Amygdala (tissue), 56 donors: ENCODE measurements at places on chromosomes 11 and 22.

DNA sequence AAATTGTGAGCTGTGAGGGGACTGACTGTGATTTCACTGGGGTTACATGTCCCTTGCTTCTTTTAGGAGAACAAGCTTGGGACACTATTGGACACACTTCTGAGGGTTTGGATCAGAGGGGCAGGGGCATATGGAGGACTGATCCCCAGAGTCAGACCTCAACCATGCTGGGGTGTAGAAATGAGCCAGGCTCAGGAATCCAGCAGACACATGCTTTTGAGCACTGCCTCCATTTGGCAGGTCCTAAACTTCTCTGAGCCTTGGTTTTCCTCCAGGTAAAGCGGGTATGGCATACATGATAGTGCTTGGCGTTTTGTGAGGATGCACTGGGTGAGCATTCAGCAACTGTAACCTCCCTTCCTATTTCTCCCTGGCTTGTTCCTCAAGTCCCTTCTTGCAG, 74.7 kb downstream of the ADAMTS15 start:
- no peak for DNase-seq

- DNase-seq = no peak
These were observed 96.6 kb upstream of the LMO1 start for GRCh38 chr11:8360086-8360828.

GRCh38 chr11:15379483-15379882, 264.8 kb downstream of the INSC start:
- no peak for DNase-seq

GRCh38 chr22:23401111-23401909, 178.8 kb downstream of the IGLL1 start:
- no peak for DNase-seq

DNA sequence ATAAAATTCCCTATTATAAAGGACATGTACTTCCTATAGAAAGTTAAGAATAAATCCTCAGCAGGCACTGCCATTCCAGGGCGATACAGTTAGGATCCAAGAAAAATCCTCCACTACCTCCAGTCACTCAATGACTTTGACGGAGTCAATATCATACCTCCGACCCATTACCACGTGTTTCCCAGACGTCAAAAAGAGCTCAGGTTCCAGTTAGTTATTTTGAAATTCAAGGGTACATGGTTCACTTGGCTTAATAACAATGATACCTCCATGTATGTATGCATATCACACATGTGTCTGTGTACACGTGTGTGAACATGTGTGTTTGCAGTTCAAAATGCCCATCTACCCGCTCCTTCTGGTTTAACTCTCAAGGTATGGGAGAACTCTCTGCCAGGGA, 189.2 kb downstream of the SHANK2 start:
- no peak for DNase-seq

DNA sequence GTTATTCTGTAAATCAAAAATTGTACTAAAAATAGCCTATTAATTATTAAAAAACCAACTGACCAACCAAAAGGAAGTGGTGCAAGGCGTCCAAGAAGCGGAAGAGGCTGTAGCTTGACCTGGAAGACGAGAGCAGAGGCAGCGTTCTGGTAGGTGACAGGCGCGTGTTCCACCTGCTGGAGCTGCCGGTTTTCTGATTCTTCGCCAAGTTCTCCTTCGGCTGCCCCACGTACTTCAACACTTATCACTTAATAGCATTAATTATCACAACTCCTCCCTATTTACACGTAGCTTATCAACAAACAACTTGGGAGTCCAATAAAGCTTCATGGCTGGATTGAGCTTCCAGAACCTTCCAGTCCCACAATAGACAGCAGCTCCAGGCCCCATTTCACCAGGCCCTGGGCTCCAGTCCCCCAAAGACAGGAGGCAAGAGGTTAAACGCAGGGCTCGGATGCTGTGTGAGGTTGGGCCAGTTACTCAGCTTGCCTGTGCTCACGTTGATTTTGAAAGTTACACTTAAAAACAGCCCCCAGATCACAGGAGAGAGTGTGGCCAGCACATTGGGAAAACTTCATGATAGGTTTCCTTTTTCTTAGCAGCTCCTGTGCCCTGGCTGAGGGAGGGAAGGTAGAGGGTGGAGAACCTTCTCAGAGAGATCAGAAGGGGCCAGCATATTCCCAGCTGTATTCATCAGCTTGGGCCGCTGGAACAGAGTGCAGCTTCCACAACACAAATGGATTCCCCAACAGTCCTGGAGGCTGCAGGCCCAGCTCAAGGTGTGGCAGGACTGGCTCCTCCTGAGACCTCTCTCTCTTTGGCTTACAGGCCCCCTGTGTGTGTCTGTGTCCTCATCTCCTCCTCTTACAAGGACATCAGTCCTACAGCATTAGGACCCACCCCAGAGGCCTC, 54.2 kb upstream of the FGF3 start:
- no peak for DNase-seq

DNA sequence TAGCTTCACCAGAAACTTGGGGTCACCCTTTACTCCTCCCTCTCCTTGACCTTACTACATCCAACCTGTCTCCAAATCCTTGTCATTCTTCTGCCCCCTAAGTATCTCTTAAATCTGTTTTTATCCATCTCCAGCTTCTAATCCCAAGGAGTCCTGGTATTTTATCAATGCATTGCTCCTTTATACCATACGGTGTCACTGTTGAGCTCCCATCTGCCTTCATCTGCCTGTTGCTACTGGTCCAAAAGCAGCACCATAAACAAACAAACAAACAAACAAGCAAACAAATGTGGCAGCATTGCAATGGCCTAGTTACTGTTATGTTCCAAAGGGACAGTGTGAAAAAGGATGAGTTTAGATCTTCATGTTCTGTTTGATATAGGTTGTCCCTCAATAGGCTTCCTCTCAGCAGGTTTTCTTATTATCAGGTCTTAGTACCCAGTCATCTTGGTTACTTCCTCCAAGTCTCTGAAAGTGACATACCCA, 34.2 kb downstream of the DNHD1 start:
- DNase-seq = peak; percentile 13

DNA sequence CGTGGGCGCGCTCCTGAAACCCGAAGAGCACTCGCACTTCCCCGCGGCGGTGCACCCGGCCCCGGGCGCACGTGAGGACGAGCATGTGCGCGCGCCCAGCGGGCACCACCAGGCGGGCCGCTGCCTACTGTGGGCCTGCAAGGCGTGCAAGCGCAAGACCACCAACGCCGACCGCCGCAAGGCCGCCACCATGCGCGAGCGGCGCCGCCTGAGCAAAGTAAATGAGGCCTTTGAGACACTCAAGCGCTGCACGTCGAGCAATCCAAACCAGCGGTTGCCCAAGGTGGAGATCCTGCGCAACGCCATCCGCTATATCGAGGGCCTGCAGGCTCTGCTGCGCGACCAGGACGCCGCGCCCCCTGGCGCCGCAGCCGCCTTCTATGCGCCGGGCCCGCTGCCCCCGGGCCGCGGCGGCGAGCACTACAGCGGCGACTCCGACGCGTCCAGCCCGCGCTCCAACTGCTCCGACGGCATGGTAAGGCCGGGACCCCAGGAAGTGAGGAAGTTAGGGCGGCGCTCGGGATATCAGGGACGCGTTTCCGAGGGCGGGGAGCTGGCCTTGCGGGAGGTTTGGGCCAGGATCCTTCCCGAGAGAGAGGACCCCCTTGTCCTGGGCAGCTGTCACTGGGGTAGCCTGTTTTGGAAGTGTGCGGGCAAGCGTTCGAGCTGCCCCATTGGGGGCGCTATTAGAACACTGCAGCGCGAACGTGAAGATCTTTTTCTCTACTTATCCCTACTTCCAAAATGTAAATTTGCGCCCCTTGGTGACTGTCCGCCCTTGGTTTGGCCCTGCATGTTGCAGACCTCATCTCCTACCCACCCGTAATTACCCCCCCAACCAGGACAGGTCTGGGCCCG, 796 bp downstream of the MYOD1 start:
- DNase-seq = no peak

DNA sequence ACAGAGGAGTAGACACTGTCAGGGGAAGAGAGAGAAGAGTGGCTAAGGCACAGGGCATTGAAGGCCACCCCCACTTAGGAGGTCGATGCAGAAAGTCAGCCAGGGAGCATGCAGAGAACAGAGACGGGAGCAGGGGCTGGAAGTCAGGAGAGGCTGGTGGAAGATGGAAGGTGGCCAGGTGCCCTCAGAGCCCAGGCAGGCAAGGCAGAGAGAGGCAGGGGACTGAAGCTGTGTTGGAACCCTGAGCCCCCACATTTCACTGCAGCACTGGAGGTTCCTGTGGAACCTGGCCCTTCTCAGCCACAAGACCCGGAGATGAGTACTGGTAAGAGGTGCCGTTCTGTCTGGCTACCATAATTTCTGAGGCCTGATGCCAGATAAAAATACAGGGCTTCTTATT, 238.3 kb upstream of the NCAM1 start:
- no peak for DNase-seq

- DNase-seq = no peak
These were observed 102.7 kb upstream of the TRPC6 start for GRCh38 chr11:101686514-101686913.

- no peak for DNase-seq
These were observed 913.0 kb upstream of the CNTN5 start for GRCh38 chr11:98107736-98108135.

DNA sequence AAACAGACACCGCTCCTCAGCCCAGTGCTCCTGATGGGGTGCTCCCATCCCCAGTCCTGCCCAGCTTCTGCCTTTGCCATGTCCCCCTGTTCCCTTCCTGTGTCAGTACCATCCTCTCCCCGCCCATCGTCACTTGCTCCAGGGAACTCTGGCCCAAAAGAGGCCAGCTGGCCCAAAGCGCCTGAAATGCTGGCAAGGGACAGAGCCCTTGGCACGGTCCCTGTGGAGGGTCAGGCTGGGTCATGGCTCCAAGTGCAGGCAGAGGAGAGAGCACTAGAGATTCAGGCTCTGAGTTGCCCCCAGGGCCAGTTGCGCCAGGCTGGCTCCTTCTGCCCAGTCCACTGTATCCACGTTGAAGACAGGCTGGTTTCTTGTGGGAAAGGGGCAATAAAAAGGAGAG, 8.4 kb upstream of the HDHD5 start:
- DNase-seq = no peak

GRCh38 chr11:94788396-94788795, 20.2 kb downstream of the AMOTL1 start:
- no peak for DNase-seq

DNA sequence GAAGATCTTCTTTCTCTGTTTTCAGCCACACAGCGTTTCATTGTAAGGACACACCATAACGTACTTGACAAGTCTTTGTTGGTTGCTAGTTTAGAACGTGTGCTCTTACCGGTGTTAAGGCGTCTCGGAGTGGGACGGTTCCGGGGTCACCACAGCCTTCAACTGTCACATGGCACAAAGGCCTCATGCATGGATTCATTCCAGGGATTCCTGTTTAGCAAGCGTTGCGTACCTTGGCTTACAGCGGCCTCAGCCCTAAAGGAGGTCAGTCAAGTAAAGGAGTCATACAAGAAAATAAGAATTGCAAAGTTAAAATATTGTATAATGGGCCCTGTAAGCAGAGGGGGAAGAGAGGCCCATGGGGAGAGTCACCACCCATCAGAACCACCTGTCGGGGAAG, 2.2 kb upstream of the SCGB1A1 start:
- DNase-seq = no peak
